ENCODE measurements at places on chromosomes 12 and 14.

- no peak for DNase-seq
Observed at GRCh38 chr14:90273532-90273931, 17.2 kb downstream of the PSMC1 start.

- DNase-seq = no peak
Observed at GRCh38 chr14:99841436-99842071, 48.3 kb downstream of the EML1 start.

GRCh38 chr12:29962276-29963035 lies 178.7 kb upstream of the TMTC1 start:
- no peak for DNase-seq

DNA sequence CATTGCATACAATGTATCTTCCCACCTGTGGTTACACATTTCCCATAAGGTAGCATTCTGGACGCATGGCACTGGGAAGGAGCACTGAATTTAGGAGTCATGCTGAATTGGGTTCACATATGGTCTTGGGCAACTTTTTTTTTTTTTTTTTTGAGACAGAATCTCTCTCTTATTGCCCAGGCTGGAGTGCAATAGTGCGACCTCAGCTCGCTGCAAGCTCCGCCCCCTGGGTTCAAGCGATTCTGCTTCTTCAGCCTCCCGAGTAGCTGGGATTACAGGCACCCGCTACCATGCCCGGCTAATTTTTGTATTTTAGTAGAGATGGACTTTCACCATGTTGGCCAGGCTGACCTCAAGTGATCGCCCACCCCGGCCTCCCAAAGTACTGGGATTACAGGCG lies 13.3 kb downstream of the DIP2B start:
- no peak for DNase-seq

GRCh38 chr12:66242311-66242710 lies 53.3 kb downstream of the IRAK3 start:
- no peak for DNase-seq

DNA sequence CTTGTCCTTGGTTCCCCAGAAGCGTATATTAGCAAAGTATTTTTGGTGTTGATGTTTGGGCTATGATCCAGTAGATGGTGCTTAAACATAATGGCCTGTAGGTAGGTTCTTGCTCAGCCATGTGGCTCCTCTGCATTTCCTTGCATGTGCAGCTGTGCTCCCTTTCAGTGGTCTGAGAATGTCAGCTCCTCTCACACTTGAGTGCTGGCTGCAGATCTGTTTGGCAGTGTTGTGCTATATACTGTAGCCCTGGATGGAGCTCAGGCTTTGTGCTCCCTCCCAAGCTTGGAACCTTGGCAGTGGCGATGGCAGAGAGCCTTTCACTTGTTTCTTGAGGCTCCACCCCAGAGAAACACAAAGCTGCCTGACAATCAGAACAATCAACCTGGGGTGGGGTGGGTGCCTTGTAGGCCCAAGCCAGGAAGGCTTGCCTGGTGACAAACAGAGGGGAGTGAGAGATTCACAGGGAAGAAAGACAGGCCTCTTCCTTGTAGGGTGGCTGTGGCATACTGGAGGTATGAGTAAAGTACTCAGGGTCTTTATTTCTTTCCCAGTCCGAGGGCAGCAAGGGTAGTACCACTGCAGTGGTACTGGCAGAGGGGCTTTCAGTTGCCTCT lies 255.3 kb downstream of the RAD51B start:
- no peak for DNase-seq

GRCh38 chr12:113184098-113184899 lies 979 bp downstream of the DDX54 start:
- no peak for DNase-seq

- DNase-seq = no peak
Observed at GRCh38 chr14:81289516-81289915, 68.8 kb upstream of the GTF2A1 start.

DNA sequence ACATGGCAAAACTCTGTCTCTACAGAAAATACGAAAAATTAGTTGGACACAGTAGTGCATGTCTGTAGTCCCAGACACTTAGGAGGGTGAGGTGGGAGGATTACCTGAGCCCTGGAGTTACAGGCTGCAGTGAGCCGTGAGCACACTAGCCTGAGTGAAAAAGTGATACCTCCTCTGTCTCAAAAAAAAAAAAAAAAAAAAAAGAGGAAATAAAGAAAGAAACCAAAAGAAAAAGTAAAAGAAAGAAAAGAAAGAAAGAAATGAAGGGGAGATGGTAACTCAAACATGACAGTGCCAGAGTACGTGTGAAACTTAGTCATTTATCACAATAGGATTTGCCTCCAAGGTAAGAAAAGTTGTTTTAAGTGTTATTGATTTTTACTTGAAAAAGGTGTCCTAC lies 407.0 kb upstream of the MGAT4C start:
- DNase-seq = no peak

DNA sequence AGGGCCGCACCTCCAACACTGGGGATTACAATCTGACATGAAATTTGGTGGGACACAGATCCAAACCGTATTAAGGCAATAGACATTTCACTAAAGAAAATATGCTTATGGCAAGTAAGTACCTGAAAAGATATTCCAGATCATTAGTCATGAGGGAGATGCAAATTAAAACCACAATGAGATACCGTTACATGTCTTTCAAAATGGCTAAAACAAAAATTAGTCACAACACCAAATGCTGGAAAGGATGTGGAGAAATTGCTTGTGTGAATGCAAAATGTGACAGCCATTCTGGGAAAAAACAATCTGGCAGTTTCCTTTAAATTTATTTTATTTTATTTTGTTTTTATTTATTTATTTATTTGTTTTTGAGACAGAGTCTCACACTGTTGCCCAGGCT lies 82.3 kb upstream of the PTGDR start:
- no peak for DNase-seq

GRCh38 chr14:85580536-85581140 lies 50.7 kb downstream of the FLRT2 start:
- no peak for DNase-seq

GRCh38 chr12:42962384-42962783 lies 372.8 kb upstream of the PRICKLE1 start:
- DNase-seq = no peak

- DNase-seq = no peak
Observed at GRCh38 chr14:75770635-75771034, 109.6 kb downstream of the TTLL5 start.

GRCh38 chr14:95664546-95664945 lies 21.7 kb upstream of the TCL1B start:
- no peak for DNase-seq

GRCh38 chr14:98218218-98218617 lies 1053.8 kb downstream of the BCL11B start:
- no peak for DNase-seq

DNA sequence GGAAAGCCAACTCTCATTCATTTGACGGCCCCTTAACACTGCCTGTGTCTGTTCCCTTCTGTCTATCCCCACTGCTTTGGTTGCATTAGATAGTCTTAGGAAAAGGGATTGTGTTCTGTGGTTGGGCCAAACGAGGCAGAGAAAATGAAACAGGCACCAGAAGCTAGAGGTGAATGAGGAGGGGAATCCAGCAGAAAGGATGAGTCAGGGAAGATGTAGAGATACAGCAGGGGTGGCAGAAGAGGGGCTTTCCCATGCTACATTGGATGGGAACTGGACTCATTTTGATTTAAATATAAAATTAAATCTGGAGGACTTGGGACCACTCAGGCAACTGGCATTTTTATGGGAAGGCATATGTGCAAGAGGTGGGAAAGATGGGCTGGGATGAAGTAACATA lies 43.3 kb downstream of the OTOGL start:
- DNase-seq = no peak

- DNase-seq = no peak
Observed at GRCh38 chr12:79127271-79127751, 262.7 kb downstream of the SYT1 start.

DNA sequence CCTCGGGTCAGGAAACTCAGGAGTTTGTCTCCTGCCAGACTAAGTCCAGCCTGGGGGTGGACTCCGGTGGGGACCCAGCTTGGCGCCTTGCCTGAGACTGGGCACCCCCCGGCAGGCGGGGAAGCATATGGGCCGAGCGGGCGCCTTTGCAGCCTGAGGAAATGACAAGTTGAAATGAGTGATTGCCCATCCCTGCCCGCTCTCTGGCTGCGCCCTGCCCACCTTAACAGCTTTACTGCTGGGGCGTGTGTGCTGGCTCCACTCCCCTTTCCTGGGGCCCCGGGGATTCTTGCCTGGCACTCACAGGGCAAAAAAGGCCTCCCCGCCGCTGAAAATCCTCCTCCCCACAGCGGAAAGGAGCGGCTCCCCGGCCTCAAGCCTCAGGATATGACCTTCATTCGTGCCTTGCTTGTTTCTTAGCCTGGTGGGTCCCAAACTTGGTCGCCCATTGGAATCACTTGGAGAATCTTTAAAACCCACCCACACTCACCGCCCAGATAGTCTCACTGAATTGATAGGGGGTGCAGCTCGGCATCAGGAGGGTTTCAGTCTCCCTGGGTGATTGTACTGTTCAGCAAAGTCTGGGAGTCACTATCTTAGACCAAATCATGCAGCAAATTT lies 1.5 kb downstream of the RFLNA start:
- no peak for DNase-seq

GRCh38 chr14:92718664-92719063 lies 29.8 kb downstream of the LGMN start:
- no peak for DNase-seq

DNA sequence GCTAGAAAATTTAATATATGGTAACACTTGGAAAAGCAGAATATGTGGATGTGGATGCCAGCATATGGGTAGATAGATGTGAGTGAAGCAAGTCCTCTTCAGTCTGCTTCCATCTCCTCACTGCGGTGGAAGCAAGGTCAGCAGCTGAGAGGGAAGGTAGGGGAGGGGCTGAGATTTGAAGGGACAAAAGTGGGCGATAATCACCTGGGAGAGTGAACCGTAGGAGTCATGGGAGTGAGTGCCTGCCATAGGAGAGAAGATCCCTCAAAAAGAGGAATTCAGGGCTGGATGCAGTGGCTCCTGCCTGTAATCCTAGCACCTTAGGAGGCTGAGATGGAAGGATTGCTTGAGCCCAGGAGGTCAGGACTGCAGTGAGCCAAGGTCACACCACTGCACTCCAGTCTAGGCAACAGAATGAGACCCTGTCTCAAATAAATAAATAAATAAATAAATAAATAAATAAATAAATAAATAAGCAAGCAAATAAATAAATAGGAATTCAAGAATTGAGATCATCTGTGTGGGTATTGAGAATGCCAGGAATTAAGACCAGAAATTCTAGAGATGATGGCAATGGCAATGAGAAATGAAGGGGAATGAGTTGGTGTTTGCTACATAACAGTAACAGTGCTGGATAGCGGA lies 123.4 kb downstream of the BICD1 start:
- DNase-seq = no peak

- no peak for DNase-seq
Observed at GRCh38 chr12:61781021-61781581, 479.1 kb upstream of the USP15 start.

- DNase-seq = no peak
Observed at GRCh38 chr14:84527706-84528105, 1002.2 kb upstream of the FLRT2 start.

DNA sequence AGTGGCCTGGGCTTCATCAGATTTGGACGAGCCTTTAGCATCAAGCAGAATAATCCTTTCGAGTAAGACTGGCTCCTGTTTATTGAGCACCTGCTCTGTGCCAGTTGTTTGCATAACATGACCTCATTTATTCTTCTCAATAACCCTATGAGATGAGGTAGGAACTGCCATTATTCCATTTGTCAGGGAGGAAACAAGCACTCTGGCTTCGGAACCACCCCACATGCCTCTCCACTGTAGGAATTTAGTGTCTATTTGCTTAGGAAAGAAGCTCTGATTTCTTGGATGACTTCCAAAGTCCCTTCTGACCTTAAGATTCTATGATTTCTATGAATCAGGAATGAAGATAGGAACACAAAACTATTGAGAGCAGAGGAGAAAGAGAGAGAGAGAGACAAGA lies 11.0 kb downstream of the SAMD4A start:
- DNase-seq = no peak

- no peak for DNase-seq
Observed at GRCh38 chr12:89069431-89069830, 282.9 kb downstream of the DUSP6 start.

DNA sequence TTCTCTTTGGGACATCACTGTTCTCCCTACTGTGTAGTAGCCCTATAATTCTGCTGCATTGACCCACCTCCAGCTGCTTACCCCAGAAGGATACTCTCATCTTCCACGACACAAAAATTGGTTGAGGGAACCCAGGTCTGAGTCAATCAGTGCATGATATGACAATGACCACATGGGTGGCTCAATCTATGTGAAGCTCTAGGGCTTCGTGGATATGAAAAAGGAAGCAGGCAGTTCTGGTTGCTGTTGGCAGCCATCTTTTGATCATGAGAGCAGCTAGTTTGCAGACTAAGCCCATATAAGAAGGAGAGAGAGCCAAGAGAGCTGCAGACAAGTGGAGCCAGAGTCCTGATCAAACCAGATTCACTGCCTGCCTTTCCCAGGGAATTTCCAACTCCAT lies 57.9 kb downstream of the AVPR1A start:
- no peak for DNase-seq

- DNase-seq = no peak
Observed at GRCh38 chr14:86003998-86004397, 474.1 kb downstream of the FLRT2 start.

DNA sequence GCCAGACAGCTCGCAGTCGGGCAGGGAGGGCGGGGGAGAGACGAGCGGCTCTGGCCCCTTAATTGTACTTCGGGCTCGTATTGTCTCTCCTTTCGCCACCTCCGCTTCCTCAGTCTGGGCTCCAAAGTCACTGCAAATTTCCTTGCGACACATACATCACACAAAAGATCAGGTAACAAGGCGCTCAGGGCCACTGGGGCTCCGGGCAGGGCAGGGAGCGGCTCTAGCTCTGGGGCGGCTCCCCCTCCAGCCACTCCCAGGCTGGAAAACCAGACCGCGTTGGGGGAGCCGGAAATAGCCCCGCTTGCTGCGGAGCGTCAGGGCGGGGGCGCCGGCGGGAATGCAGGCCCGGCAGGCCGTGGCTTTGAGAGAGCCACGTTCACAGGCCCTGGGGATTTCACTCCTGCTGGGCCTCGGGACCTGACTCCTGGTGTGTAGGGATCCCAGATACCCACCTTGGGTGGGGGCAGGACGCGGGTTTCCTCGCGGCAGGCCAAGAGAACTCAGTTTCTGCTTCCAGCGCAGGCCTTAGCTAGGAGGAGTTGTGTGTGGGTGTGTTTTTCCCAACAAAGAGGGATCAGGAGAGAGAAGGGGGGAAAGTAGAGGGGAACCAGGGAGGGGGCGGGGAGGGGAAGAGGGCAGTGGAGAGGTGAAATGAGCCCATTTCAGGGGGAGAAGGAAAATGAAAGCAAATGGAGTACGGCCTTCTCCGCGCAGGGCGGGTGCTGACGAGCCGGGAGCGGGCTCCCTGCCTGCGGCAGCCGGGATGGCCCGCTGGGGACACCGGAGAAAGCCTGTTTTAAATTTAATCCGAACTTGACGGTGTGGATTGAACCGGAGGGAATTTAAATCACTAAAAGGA lies 4.4 kb upstream of the HOXC9 start:
- DNase-seq = no peak

GRCh38 chr12:29053567-29053966 lies 95.5 kb upstream of the FAR2 start:
- DNase-seq = no peak

DNA sequence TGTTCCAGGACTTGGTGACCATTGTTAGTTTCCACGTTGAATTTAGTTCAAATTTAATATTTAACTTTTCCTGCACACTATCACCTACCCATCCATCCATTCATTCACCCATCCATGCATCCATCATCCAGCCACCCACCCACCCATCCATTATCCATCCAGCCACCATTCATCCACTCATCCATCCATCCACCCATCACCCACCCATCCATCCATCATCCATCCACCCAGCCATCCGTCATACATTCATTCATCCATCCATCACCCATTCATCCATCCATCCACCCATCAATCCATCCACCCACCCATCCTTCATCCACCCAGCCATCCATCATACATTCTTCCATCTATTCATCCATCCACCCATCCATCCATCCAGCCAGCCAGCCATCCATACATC lies 21.8 kb downstream of the NOC4L start:
- no peak for DNase-seq

Data from D721Med (cell line).